ENCODE measurements at places on chromosomes 3 and 15.

GRCh38 chr15:52523192-52523591, 5.5 kb downstream of the MYO5A start:
- no peaks in the 10 kb centered on the region for H3K27me3 ChIP-seq
- H3K4me1 ChIP-seq: peaks cover 69% of the 10 kb centered on the region
- no peak for DNase-seq
- H3K36me3 ChIP-seq: no peaks in the 10 kb centered on the region
- no peak overlapping the region for H3K4me3 ChIP-seq

GRCh38 chr3:197218210-197218609, 80.2 kb downstream of the DLG1 start:
- no peaks in the 10 kb centered on the region for H3K27me3 ChIP-seq
- DNase-seq: no peak
- no peaks in the 10 kb centered on the region for H3K36me3 ChIP-seq
- H3K4me1 ChIP-seq: no peaks in the 10 kb centered on the region
- no peak overlapping the region for H3K27ac ChIP-seq

GRCh38 chr15:36774765-36775164, 195.3 kb downstream of the CDIN1 start:
- no peaks in the 10 kb centered on the region for H3K36me3 ChIP-seq
- DNase-seq: no peak
- no peak overlapping the region for H3K4me3 ChIP-seq
- H3K27ac ChIP-seq: no peak overlapping the region
- no peaks in the 10 kb centered on the region for H3K4me1 ChIP-seq

- H3K27me3 ChIP-seq: no peaks in the 10 kb centered on the region
- peaks cover 10% of the 10 kb centered on the region for H3K4me1 ChIP-seq
- no peak overlapping the region for H3K27ac ChIP-seq
Measured at GRCh38 chr3:66280304-66280703, 59.5 kb downstream of the SLC25A26 start.

GRCh38 chr15:36469311-36469966, 110.0 kb upstream of the CDIN1 start:
- H3K36me3 ChIP-seq: no peaks in the 10 kb centered on the region
- no peak overlapping the region for H3K27ac ChIP-seq
- H3K4me3 ChIP-seq: no peak overlapping the region
- H3K4me1 ChIP-seq: no peaks in the 10 kb centered on the region

GRCh38 chr15:74780523-74781430, 1.1 kb upstream of the CSK start:
- peak; percentile 83 for DNase-seq
- H3K4me3 ChIP-seq: peak overlapping the region; percentile 62
- peaks cover 61% of the 10 kb centered on the region for H3K4me1 ChIP-seq
- no peaks in the 10 kb centered on the region for H3K27me3 ChIP-seq

DNA sequence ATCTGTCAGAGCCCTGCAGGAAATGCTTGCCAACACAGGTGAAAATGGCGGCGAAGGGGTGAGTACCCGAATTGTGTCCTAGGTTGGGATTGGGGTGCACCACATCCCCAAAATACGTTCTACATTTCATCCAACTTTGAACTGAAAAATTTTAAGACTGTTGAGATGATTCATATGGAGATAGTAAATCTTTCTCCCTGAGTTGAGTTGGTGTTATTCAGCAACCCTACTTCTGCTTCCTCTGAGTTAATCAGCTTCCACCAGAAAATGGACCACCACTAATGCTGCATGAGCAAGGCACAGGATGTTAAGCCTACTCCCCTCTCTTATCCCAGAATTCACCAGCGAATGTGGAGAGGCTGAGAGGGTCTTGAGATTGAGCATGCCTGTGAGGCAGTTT, 192.9 kb downstream of the RYR3 start:
- H3K27me3 ChIP-seq: no peaks in the 10 kb centered on the region
- H3K27ac ChIP-seq: no peak overlapping the region
- no peaks in the 10 kb centered on the region for H3K4me1 ChIP-seq
- no peaks in the 10 kb centered on the region for H3K36me3 ChIP-seq
- no peak overlapping the region for H3K4me3 ChIP-seq
- DNase-seq: no peak

- no peak for DNase-seq
- no peaks in the 10 kb centered on the region for H3K4me1 ChIP-seq
Measured at GRCh38 chr15:53251996-53252395, 461.9 kb upstream of the ONECUT1 start.

DNA sequence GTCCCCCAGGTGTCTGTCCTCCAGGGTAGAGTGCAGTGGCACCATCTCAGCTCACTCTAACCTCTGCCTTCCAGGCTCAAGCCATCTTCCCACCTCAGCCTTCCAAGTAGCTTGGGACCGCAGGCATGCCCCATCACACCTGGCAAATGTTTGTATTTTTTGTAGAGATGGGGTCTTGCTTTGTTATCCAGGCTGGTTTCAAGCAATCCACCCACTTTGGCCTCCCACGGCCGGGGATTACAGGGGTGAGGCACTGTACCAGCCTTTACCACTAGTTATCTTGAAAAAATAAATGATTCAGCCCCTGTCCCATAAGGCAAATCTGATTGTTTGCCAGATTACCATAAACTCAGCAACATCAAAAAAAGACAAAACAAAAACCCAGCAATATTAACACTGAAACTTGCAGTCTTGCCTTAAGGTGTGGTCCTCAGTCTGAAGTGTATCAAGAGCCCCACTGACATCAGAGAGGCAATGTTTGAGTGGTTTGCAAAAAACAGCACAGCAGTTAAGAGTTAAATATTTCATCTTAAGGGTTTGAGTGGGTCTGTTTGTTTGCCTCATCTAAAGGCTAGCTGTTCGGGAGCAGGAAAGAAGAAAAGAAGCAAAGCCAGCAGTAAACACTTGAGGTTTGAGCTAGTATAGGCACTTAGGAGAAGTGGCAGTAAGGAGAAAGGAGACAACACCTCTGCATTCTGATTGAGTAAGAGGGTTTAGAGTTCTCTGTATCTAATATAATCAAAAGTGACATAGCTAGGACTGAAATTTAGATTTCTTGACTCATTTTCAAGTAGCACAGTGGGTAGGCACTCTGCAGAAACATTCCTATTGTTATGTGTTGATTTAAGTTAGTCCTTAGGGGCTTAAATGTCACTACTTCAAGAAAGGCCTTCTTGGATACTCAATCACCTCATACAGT, 26.3 kb upstream of the EDEM1 start:
- DNase-seq: no peak
- no peaks in the 10 kb centered on the region for H3K27me3 ChIP-seq
- H3K27ac ChIP-seq: no peak overlapping the region

DNA sequence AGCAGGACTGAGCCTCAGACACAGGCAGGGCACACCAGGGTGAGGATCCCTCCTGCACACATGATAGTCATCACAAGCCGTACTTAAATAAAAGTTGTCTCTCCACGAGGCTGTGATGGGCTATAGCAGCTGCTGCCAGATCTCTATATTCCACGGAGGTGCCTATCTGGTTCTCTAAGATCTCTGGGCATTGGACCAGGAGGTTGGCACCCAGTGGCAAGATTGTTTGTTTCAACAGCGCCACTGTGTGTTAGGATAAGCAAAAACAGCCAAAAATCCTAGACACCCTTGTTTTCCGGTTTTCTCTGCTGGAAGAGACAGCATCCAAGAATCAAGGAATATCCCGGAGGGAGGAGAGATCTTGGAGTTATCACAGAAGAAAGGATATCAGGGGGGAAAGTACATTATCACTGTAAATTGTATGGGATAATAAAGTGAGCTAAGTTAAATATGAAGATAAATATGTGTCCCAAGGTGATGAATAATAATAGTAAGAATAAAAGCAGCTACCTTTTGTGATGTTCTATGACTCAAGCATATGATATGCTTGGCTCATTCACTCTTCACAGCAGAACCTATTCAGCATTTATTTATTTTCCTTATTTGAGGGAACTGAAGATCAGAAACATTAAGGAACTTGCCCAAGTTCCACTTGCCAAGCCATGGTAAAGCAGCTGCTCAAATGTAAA, 90.6 kb upstream of the AKAP13 start:
- peak; percentile 44 for DNase-seq
- H3K36me3 ChIP-seq: no peaks in the 10 kb centered on the region
- no peaks in the 10 kb centered on the region for H3K27me3 ChIP-seq
- H3K4me3 ChIP-seq: no peak overlapping the region

DNA sequence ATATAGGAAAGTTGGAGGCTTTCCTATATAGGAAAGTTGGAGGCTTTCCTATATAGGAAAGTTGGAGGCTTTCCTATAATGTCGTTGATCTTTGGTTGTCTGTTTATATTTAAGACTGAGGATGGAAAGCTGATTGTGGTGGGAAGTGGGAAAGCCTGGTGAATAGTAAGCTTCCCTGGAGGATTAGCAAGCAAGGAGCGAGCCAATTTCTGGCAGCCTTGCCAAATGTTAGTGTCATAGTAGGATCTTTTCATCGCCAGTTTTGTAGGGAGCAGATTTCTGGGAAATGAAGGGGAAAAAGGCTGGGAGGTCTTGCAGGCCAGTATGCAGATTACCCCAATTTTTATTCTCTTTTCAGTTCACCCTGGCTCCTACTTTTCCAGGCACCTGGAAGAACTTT, 39.9 kb upstream of the CCNL1 start:
- H3K27ac ChIP-seq: no peak overlapping the region
- no peaks in the 10 kb centered on the region for H3K27me3 ChIP-seq
- H3K4me1 ChIP-seq: no peaks in the 10 kb centered on the region
- no peak for DNase-seq

GRCh38 chr15:33639456-33639855, 328.7 kb downstream of the RYR3 start:
- H3K36me3 ChIP-seq: no peaks in the 10 kb centered on the region
- no peak for DNase-seq
- no peak overlapping the region for H3K4me3 ChIP-seq
- H3K4me1 ChIP-seq: no peaks in the 10 kb centered on the region
- no peaks in the 10 kb centered on the region for H3K27me3 ChIP-seq

GRCh38 chr3:82773207-82773606, 1011.8 kb upstream of the GBE1 start:
- H3K27me3 ChIP-seq: no peaks in the 10 kb centered on the region
- no peak overlapping the region for H3K27ac ChIP-seq
- peak; percentile 12 for DNase-seq
- no peaks in the 10 kb centered on the region for H3K36me3 ChIP-seq

DNA sequence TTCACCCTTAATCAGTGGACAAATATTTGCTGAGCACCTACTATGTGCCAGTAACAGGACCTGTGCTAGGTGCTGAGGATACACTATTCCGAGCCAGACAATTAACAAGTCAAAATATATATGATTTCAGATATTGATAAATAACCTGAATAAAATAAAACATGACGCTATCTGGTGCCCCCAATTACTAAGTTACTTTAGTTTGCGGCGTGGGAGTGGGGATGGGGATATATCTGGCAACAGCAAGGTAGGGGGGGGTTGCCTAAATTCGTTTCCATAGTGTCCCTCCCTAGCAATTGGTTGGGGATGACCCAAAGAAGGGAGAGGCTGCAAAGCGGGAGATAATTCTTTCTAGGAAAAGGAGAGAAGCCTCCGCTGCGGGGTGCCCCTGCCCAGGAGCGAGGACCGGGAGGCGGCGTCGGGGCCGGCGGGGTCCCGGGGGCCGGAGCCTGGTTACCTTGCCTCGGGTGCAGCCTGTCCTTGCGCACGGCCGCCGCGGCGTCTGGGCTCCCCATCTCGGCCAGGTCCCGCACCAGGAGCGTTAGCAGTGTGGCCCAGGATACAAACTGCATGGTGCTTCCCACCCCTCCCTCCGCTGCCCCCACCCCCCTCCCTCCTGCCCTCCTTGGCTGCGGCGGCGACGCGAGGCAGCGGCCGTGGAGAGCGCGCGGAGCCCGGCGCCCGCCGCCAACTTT, 567 bp downstream of the ADAMTS9 start:
- H3K36me3 ChIP-seq: no peaks in the 10 kb centered on the region
- no peak overlapping the region for H3K27ac ChIP-seq
- no peaks in the 10 kb centered on the region for H3K4me1 ChIP-seq
- H3K27me3 ChIP-seq: 0 out of 2 replicates have a peak, but pooled peaks cover 4% of the 10 kb centered on the region
- H3K4me3 ChIP-seq: peak overlapping the region; percentile 39

DNA sequence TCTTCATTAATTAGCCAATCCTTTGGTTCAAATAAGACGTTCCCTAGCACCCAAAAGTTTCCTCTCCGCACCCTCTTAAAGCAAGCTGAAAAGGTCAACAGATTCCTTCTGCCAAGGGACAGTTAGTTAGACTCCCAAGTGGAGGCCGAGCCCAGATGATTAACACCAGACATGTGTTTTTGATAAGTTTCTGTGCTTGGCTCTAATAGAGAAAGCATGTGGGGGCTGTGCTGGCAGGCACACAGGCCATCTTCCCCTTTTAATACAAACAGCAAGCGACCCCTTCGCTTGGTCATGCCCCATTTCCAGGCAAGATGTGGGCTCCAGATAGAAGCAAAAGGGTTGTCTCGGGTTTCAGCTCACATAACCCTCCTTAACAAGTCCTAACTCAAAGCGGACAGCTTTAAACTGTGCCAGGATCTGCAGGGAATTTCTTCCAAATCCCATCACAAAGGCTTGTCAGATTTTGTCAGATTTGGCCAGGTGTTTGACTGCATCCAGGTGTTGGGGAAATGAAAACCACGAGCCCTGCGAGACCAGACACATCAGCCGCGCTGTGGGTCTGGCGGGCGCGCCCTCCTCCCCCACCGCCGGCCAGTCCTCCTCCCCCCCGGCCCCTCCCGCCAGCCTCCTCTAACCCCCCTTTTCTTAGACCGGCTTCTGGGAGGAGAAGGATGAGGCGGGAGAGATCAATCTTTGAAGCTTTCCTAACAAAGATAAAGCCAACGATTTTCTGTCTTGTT, 3.3 kb downstream of the HES1 start:
- no peaks in the 10 kb centered on the region for H3K27me3 ChIP-seq
- H3K4me1 ChIP-seq: peaks cover 37% of the 10 kb centered on the region
- DNase-seq: peak; percentile 60
- peak overlapping the region; percentile 36 for H3K27ac ChIP-seq

GRCh38 chr3:119289404-119289770, 4.8 kb upstream of the ARHGAP31 start:
- no peak for DNase-seq
- H3K27me3 ChIP-seq: no peaks in the 10 kb centered on the region
- no peak overlapping the region for H3K27ac ChIP-seq
- peaks cover 22% of the 10 kb centered on the region for H3K4me1 ChIP-seq

GRCh38 chr3:149243540-149243939, 21.9 kb upstream of the CP start:
- H3K4me3 ChIP-seq: no peak overlapping the region
- DNase-seq: peak; percentile 76
- H3K27ac ChIP-seq: no peak overlapping the region
- H3K4me1 ChIP-seq: peaks cover 55% of the 10 kb centered on the region
- H3K36me3 ChIP-seq: no peaks in the 10 kb centered on the region
- no peaks in the 10 kb centered on the region for H3K27me3 ChIP-seq

- no peaks in the 10 kb centered on the region for H3K27me3 ChIP-seq
- no peaks in the 10 kb centered on the region for H3K4me1 ChIP-seq
- H3K27ac ChIP-seq: no peak overlapping the region
- no peak overlapping the region for H3K4me3 ChIP-seq
- H3K36me3 ChIP-seq: no peaks in the 10 kb centered on the region
Measured at GRCh38 chr15:69551391-69552056, 98.9 kb downstream of the RPLP1 start.

DNA sequence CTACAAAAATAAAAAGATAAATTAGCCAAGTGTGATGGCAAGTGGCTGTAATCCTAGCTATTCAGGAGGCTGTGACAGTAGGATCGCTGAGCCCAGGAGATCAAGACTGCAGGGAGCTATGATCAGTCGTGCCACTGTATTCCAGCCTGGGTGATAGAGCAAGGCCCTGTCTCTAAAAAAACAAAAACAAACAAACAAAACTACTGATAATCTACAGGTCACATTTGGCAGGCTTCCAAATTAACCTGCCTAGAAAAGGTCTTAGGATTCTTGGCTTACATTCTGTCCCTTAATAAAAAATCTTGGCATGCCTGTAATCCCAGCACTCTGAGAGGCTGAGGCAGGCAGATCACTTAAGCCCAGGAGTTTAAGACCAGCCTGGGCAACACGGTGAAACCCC, 33.4 kb upstream of the SETD2 start:
- no peak overlapping the region for H3K4me3 ChIP-seq
- H3K27ac ChIP-seq: no peak overlapping the region
- H3K36me3 ChIP-seq: no peaks in the 10 kb centered on the region
- H3K27me3 ChIP-seq: no peaks in the 10 kb centered on the region

Measured in MM.1S (cell line).